ENCODE measurements at places on chromosomes 12 and 14. TPM values are rescaled to one million over a fixed set of nuclear protein-coding genes. Genes with fewer than 3 reads are reported as not detected.

- DNase-seq, result no peak
Measured at GRCh38 chr12:121456551-121456950, 56.6 kb downstream of the RNF34 start.

The CLEC4C gene
- total RNA-seq, result not detected

GRCh38 chr14:65228436-65228835 is 126.1 kb upstream of the MAX start:
- DNase-seq, result no peak

- no peak for DNase-seq
Measured at GRCh38 chr12:104935886-104936285, 22.2 kb downstream of the SLC41A2 start.

GRCh38 chr12:55443776-55444175 is at the start of gene OR6C2:
Gene OR6C2 (plus strand): TSS chr12:55444076. CDS start chr12:55452214, 8,138 bp downstream.
- no peak for DNase-seq

- no peak for DNase-seq
Measured at GRCh38 chr12:80472236-80472635, 28.2 kb downstream of the PTPRQ start.

DNA sequence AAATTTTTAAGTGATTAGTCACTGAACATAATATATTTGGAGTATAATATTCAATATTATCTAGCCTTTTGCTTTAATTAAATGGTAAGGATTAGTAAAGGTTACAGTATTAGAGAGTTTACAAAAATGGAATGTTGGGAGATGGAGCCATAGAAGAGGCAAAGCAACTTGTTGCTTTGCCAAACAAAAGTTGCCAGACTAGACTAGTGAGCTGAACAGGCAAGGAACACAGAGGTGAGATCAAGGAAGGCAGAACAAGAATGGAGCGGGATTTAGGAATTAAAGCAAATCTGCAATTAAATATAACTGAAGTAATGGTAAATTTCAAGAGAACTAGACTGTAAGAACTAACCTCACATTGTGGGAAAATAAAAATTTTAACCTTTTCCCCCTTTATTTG is 5.1 kb downstream of the ARF6 start:
- DNase-seq, result no peak
